ENCODE measurements at places on chromosomes 16 and 17.

GRCh38 chr17:65470783-65471182 lies 90.7 kb downstream of the AXIN2 start:
- no peak for DNase-seq

- no peak for DNase-seq
These were observed 47.9 kb upstream of the MAP3K14 start for GRCh38 chr17:45364531-45365390.

DNA sequence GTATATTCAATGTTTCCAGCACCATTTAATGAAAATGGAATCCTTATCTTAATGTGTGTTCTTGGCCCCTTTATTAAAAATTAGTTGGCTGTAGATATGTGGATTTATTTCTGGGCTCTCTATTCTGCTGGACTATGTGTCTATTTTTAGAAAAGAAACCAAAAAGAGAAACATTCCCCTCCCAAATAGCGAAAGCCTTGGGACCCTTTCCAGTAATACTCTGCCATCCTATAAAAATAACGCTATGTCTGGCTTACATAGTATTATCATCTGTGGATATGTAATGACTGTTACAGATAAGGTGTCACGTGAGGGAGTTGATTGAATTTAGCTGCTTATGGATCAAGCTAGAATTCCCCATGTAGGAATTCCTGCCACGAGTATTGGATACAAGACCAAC lies 279.3 kb upstream of the KIF2B start:
- no peak for DNase-seq

DNA sequence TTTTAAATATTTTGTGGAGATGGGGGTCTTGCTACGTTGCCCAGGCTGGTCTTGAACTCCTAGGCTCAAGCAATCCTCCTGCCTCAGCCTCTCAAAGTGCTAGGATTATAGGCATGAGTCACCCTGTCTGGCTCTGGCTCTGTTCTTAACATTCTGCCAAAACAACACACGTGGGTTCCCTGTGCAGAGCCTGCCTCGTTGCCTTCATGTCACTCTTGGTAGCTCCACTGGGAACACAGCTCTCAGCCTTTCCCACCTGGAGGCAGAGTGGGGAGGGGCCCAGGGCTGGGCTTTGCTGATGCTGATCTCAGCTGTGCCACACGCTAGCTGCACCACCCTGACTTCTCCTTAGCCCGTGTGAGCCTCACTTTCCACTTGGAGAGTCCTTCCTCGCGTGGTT lies 19.3 kb downstream of the CRISPLD2 start:
- peak; percentile 83 for DNase-seq

DNA sequence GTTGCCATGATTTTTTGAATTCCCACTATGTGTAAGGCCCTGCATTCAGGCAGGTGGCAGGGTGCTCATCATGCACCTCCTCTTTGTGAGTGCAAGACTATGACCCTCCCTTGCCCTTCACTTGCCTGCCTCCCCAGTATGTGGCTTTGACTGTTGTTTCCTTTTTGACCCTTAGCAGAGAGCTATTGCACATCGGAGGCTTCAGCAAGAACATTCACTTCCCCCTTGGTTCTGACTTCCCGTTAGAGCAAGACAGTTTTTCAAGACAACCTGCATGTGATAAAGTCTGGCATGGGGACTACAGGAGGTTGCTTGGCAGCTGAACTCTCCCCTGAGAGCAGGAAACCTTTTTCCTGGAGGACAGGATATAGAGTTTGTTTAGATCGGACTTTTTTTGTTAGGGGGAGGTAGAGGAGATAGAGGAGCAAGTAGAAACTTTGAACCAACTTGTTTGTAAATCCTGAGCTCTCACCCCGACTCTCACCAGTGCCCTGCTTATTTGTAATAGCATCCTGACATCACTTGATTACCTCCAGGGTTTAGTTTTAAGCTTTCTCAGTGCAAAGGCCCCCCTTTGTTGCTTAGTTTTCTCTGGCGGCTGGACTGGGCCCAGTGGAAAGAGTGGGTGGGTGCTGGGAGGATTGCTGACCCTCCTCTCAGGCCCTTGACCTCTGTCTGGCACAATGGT lies 34.3 kb downstream of the LIMD2 start:
- no peak for DNase-seq

All from tibial artery (tissue), 4 donors.